ENCODE measurements at places on chromosomes 3 and 15.
A peak's percentile ranks its signal among the peaks of the same experiment; 100 is the strongest.

DNA sequence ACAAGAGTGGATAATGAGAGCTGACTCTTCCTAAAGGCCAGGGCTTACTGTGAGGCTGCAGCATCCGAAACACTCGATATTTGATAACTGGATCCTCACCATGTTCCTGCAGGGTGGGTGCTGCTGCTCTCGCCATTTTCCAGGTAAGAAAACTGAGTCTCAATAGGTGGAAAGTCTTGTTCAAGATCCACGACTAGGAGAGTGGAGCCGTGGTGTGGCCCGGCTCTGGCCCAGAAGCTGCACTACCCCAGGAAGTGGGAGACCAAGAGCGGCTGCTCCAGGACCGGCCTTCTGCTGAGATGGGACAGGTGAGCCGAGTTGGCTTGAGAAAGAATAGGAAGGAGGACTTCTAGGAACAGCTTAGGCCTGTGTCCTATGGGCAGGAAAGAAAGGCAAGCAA is 121.6 kb downstream of the SMAD6 start:
- no peak for DNase-seq

DNA sequence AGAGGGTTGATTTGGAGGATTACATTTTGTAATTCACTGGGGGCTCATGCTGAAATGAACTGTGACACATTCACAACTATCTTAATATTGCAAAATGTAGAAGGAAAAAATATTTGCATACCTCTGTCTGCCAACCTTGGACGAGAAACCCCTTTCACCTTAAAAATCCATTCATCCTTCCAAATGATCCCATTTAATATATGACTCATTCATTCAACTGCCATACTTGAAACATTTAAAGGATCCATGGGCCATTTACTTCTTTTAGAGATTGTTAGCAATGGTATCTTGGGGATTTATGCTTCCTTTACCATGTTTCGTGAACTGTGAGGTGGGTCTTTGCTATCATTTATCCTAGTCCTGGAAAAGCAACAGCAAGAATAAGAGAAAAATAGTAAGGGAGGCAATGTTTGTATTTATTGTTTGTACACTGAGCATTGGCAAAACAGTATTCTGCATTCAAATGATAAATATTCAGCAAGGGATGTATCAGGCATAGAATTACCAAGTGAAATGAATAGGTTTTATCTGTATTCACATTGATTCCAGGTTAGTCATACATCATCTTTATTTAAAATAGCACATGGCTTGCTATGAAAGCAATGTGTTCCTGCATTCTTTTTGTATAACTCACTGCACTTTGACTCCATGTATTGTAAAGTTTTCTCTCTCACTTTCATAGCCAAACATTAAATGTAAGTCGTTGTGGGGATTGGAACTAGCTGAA is 378.1 kb downstream of the NSUN3 start:
- no peak for DNase-seq

DNA sequence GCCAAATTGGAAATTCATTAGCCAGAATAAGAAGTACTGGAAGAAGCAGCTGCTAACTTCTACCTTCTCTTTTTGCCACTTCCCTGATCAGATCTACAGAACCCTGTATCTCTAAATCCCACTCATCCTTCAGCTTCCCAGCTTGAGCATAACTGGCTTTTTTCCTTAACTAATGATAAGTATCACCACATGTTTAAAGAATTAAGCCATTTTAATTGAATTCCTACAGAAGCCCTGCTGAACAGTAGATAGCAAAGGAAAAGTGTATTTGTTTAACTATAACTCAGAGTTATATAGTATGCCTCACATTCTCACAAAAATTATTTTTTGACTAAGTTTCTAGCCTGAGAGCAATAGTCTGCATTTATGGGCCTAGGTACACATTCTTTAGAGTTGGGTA is 262.4 kb downstream of the UBE2E2 start:
- DNase-seq: no peak

DNA sequence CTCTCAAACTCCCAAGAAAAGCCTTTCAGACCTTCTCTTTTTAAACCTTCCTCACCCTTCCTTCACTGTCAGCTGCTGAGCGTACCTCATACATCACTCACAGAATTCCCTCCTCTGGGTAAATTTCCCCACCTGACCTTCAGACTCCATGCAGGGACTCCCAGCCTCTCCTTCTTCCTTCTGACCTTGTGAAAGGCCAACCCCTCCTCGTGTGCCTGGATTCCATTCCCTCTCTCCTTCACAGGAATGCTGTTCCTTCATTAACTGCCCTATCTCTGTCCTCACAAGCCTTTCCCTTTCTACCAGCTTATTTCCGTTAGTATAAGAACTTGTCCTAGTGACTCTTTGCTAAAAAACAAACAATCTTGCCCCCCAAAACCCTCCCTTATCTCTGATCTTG is 69.7 kb upstream of the MME start:
- DNase-seq: no peak

GRCh38 chr3:195886181-195887141 is 21.9 kb downstream of the TNK2 start:
- no peak for DNase-seq

GRCh38 chr15:36785396-36785795 is 206.0 kb downstream of the CDIN1 start:
- DNase-seq: no peak

DNA sequence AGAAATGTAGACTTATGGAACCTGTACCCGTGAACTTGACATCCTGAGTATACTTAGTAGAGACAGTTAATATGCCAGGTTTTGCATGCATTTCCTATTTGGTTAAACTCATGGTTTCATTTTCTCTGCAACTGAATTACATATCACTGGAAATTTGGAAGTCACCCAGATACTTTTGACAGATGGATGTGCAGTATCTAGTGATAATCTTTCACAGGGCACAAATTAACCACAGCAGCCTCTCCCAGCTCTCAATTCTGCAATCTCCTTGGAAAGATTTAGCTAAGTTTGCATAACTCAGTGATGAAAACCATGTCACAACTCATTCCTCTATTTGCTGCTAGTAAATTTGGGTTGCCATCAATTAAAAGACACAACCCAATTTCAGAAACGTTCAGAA is 162.3 kb upstream of the TPM1 start:
- DNase-seq: no peak

DNA sequence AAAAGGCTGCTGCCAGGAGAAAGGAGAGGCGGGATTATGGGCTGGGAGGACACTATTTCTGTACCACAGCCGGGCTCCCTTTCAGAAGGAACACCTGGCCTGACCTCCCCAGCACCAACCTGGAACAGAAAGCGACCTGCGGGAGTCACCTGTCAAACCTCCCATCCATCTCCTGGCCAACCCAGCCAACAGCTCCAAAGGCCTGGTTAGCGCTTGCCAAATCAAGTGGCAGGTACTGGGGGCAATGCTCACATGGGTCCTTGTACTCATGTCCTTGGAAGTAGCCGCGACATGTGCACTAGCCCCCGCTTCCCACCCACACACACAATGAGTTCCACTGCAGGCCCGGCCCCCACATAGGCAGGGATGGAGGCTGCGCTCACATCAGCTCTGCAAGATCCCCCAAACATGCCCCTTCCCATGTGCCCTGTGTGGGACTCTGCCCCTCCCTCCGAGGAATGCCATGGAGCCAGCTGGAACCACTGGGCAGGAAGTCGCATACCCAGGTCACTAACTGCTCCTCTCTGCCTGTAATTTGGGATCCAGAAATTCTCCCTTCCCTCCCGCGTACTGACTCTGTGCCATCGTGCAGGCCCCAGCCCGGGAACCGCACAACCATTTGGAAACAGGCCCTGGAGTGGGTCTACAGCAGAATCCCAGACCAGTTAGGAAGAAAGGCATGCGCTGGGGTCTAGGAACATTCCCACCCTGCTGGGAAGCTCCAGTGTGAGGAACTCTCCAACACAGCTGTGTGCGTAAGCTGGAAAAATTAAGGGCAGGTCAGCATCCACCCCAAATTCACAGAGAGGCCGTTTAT is 98.9 kb downstream of the LRIG1 start:
- no peak for DNase-seq

- DNase-seq: no peak
Observed at GRCh38 chr3:16404349-16404895, 109.1 kb downstream of the RFTN1 start.

- no peak for DNase-seq
Observed at GRCh38 chr3:134462331-134462941, 23.3 kb downstream of the ANAPC13 start.

DNA sequence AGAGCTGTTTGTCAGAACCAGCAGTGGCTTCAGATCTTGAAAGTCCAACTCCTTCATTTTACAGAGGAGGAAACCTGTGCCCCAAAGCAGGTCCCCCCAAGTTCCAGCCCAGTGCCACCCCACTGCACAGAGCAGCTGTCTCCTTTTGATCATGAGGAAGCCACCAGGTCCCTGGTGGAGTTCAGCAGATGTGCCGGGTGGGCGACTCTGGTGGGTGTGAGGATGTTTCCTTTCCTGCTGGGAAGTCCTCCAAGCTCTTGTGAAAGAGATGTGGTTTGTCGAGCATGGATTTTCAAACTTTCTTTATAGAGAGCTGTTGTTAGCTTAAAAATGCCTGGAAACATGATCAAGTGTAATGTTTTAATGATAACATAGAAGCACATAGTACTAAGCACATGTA is 52.0 kb downstream of the SMAD3 start:
- DNase-seq: no peak

DNA sequence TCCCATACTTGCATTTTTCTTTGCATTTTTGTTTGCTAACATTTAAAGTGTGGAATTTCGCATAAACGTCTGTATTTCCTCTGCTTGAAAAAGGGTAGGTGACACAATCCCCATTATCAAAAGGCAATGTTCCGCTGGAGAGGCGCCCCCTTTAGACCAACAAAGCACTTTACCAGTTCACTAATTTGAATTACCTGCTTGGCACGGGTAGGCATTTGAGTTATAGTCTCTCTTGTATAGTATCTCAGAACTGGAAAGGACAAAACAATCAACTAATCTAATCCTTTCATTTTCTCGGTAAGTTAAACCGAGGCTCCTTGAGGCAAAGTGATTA is 775 bp upstream of the CCDC39 start:
- peak; percentile 7 for DNase-seq

- DNase-seq: no peak
Observed at GRCh38 chr3:118199044-118199443, 835.6 kb downstream of the IGSF11 start.

DNA sequence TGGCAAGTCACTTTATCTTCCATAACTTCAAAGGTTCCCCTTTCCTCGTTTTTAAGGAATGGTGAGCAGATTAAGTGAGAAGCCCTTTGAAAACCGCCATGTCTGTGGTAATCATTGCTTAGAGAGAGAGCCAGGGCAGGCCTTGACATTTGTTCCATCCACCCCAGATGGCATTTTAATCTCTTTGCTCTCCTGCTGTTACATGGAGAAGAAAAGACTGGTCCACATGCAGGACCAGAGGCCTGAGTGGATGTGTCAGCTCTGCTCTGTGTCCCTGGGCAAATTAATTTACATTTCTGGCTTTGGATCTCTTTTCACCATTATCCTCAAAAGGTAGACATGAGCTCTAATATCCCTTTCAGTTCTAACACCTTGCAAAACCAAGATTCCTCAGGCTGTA is 157.3 kb upstream of the LPP start:
- DNase-seq: no peak
